ENCODE measurements at places on chromosomes 5 and 9. TPM values are rescaled to one million over a fixed set of nuclear protein-coding genes. Genes with fewer than 3 reads are reported as not detected.

DNA sequence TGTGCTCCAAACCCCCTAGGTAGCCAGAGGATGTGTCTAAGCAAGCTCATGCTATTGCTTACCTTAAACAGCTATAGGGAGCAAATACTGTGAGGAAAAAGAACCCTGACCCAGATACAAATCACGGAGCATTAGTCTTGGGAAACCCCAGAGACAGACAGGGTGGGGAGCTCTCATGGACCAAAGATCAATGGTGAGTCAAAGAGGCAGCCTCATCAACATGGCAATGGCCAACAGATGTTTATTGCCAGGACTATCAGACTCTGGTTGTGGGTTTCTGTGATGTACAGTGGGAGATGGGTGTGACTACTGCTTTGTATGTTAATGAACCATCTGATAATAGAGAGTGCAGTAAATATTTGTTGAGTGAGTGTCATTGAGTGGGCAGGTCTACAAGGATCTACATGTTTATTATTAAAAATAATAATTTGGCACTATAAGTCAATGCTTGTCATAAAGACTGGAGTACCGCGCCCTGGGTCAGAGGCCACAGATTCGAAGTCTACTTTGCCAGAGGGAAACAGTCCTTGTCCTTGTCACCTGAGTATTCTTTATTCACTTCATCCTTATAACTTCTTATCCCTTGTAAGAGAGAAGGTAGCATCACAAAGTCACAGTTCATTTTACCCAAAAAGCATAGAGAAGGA, 56.5 kb upstream of the RAI14 start:
- no peak for DNase-seq

HK3 gene
- 1.4 TPM for polyA plus RNA-seq

TLN1 gene
- 117 TPM for polyA plus RNA-seq

- DNase-seq, result no peak
Observed at GRCh38 chr5:150082889-150083288, 3.5 kb downstream of the CSF1R start.

DNA sequence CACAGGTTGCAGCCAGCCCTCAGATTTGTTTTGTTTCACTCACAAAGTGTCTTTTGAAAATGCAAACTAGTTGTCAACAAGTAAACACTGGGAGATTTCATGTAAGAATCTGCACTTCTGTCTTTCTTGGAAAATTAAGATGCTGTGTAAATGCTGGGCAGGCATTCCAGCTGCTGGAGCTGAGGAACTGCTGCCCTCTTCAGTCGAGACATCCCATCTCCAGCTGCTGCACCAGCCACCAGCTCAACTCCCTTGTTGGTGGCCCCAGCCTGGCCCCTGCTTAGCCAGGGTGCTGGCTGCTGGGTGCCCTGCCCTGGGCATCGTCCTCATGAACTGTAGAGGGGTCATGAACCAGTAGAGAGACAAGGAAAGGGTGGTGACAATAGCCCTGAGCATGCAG, 33.1 kb upstream of the AFAP1L1 start:
- no peak for DNase-seq

- DNase-seq, result peak; percentile 63
Observed at GRCh38 chr5:179819296-179820126, 1.2 kb upstream of the SQSTM1 start.

GRCh38 chr5:143402553-143403333, 743 bp downstream of the NR3C1 start:
- DNase-seq, result peak; percentile 54

DNA sequence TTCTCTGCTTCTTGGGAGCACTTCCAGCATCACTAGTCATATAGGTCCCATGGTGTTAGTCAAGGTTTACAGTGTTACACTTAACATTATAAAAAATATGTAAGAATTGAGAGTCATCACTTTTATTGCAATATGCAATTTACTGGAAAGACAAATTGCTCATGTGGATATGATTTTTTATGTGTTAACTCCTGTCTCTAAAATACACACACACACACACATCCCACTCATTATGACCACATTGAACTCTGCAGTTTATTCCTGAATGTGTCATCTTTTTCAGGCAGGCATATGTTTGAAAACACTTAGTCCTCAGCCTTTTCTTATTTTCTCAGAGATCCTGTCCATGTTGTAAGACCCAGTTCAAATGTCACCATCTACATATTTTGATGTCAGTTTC, 148.5 kb upstream of the MRPS30 start:
- no peak for DNase-seq

- DNase-seq, result no peak
Observed at GRCh38 chr5:114883675-114884074, 286.0 kb downstream of the TRIM36 start.

IL9 gene
- not detected for polyA plus RNA-seq

Data from hindlimb muscle (tissue), 1 donor.